Activated naive CD8-positive, alpha-beta T cell treated with anti-CD3 and anti-CD28 coated beads, Interleukin-2, amount 10 ng/mL, durations not matched to agents 7 days and 5 days (primary cell): ENCODE measurements at places on chromosomes 16 and 17. TPM values are rescaled to one million over a fixed set of nuclear protein-coding genes. Genes with fewer than 3 reads are reported as not detected.

Gene DRC3
- total RNA-seq: 0.77 TPM

Gene DDX52
- total RNA-seq: 22.7 TPM

DNA sequence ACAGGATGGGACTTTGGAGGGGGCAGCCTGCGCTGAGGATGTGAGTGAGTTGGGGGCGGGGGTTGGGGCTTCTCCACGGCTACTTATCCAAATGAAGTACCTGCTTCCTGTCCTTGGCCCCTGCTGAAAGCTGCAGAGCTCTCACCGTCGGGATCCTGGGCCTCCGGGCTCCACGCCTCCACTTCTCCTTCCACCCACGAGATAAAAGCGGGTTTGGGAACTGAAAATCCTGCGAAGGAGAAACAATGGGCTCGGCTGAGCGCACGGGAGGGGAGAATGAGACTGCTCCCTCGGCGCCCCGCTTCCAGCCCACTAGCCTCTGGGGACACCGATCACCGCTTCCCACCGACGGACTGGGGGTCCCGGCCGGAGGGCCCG, 486 bp downstream of the ZNF785 start:
- peaks cover 18% of the 10 kb centered on the region for H3K36me3 ChIP-seq
- H3K4me3 ChIP-seq: peak overlapping the region; percentile 96
- H3K27ac ChIP-seq: peak overlapping the region; percentile 81
- peaks cover 20% of the 10 kb centered on the region for H3K4me1 ChIP-seq
- H3K27me3 ChIP-seq: no peaks in the 10 kb centered on the region

DNA sequence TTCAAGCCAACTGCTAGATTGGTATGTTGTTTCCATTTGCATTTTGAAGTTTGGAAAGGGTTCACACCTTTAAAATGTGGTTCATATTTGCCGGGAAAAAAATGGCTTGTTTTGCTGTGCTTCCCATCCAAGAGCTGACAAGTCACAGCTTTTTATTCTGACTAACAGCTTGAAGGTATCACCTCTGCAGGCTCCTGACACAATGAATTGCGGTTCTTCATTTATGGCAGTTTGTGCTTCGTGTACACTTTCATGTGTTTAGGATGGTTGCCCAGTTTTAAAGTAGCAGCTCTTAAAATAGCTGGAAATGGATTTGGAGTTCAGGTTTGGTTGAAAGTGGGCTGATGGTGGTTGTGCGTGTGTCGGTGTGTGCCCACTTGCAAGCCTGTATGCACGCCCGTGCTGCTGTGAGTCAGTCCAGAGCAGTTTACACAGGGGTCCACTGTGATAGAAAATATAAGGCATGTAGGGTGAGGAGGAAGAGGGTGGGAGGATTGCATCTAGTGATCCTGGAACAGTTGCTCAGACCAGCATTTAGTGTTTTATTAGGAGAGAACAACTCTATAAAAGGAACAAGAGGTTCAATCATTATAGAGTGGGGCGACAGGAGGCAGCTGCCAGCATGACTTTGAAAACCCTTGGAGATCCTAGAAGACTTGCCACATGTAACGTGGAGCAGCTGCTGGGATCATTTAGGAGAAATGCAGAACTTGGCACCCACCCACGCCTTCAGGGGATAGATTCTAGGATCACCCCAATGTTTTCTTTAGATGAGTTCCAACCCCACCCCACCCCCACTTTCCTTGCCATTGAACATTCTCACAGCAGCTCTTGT, 108.0 kb upstream of the TBX2 start:
- no peak for DNase-seq
- peaks cover 3% of the 10 kb centered on the region for H3K27me3 ChIP-seq
- peaks cover 3% of the 10 kb centered on the region for H3K4me1 ChIP-seq
- no peak overlapping the region for H3K27ac ChIP-seq
